NCI-H526 (cell line): ENCODE measurements at places on chromosomes 12 and 14.

DNA sequence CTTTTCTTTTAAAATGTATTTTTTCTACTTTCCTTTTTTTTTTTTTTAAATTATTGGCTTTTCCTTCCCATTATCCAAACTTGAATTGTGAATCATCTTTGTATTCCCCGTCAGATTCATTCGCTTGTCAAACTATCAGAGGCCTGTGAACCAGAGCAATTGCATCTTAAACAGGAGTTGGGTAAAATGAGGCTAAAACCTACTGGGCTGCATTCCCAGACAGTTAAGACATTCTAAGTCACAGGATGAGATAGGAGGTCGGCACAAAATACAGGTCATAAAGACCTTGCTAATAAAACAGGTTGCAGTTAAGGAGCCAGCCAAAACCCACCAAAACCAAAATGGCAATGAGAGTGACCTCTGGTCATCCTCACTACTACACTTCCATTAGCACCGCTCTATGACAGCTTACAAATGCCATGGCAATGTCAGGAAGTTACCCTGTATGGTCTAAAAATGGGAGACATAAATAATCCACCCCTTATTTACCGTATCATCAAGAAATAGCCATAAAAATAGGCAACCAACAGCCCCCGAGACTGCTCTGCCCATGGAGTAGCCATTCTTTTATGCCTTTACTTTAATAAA lies 19.9 kb downstream of the FUT8 start:
- DNase-seq: no peak

DNA sequence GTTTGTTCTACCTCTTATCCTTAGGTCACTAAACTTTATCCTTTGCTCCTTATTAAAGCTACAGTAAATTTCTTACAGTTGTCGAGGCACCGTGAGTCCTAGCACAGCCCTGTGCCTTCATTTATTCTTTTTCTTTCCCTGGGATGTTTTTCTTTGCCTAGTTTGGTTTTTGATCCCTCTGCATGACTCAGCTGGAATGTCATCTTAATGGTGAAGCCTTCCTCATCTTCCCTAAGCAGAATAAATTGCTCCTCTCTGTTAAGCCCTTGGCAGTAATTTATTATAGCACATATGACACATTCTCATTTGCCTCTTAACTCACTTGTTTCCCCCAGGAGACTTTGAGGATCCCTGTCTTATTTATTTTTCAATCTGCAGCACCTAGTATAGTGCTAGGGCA lies 16.6 kb downstream of the ACTR10 start:
- no peak for DNase-seq

DNA sequence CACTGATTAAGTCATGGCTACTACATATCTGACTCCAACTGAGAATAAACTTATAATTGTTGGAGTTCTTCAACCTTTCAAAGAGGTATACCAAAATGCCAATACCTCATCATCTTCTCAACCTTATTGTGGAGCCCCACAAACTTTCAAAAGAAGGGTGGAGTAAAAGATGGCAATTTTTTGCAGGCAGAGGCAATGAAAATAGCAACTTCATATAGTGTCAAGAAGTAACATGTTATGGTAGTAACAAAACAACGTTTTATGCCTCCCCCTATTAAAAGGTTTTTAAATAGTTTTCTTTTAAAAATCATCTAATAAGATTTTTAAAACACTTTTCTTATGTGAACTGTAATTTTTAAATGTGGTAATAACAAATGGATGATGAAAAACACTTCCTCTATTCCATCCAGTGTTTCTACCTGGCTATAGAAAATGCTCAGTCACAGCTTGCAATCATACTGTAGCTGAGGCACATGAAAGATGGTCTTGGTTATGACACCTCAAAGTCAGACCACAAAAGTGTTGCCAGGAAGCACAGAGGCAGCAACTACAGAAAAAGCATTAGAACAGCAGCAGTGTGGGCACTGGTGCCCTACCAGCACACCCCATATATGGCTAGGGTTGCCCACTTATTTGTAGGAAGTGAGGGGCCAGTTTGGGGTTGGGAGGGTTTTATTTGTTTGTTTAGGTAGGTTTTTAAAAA lies 7.0 kb downstream of the PPP1R12A start:
- no peak for DNase-seq

GRCh38 chr14:94125659-94126418 lies 3.6 kb downstream of the IFI27L2 start:
- no peak for DNase-seq

DNA sequence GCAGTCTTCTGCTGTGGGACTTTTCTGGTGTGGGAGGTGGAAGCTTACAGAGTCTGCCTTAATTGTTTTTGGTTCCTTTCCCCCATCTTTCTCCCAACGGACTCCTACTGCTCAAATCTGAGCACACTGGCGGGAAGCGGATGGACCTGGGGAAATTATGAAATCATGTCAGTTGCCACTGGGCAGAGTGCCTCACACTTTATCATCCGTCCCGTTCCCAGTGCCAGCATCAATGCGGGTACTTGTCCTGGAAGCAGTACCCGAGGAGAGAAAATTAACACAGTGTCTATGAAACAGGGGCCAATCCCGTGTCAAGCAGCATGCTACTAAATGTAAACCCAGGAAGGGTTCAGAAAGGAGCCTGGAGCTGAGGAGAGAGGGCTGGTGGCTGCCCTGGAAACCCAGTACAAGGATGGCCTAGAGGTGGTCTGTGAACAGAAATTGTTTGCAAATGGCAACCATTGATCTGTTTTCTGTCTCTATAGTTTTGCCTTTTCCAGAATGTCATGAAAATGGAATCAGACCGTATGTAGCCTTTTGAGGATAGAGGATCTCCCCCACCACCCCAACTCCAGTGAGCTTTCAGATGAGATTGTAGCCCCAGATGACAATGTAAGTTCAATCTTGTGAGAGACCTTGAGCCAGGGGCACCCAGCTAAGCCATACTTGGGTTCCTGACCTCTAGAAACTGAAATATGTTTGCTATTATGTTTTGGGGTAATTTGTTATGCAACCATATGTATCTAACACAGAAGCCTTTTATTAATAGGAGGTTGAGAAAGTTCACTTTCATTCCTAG lies 908 bp upstream of the CDKL1 start:
- peak; percentile 36 for DNase-seq

- DNase-seq: no peak
Measured at GRCh38 chr14:36973806-36974442, 198.5 kb downstream of the SLC25A21 start.

GRCh38 chr12:94204499-94205247 lies 56.3 kb downstream of the PLXNC1 start:
- DNase-seq: no peak

GRCh38 chr12:113900716-113901115 lies 65.4 kb downstream of the RBM19 start:
- no peak for DNase-seq

GRCh38 chr12:85509857-85510256 lies 229.8 kb downstream of the ALX1 start:
- DNase-seq: no peak

DNA sequence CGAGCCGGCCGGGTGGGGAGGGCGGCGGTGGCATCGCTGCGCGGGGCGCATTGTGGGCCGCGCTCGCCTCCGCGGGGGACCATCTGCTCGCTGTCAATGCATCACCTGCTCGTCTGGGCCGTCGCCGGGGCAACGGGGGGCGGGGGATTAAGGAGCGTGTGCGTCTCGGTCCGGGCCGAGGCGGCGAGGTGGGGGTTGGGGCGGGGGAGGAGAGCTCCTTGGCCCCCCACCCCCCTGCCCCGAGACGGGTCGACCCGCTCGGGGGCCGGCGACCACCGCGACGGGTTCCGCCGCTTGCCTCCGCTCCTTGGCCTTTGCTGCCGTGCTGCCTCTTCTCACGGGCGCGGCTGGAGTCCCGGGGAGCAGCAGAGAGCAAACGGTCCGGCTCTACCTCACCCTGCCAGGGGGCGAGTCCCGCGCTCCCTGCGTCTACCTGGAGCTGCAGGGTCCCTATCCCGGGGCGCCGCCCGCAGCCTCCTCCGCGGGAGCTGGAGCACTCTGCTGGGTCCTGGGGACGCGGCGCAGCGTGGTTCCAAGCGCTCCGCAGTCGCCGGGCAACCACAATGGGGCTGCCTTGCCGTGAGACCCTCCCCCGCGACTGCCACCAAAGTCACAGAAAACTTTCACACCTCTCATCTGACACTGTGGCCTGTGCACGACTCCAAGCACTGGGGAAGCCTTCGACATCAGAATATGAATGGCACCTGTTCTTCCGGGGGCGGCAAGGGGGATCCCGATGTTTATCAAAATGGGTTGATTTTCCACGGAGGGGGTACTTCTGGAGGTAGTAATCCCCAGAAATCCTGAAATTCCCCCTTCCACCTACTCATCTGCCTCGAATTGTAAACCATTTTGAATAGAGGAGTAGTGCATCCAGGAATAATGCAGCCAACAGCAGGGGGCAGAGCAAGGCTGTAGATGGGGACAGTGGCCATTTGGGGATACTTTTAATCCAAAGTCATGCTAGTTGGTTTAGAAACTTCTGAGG lies at the start of gene C12orf42:
Gene C12orf42 (minus strand): TSS at position 500 of the 988 bp plus-strand sequence. CDS start 17,542 bp downstream, outside the sequence.
- peak; percentile 36 for DNase-seq

DNA sequence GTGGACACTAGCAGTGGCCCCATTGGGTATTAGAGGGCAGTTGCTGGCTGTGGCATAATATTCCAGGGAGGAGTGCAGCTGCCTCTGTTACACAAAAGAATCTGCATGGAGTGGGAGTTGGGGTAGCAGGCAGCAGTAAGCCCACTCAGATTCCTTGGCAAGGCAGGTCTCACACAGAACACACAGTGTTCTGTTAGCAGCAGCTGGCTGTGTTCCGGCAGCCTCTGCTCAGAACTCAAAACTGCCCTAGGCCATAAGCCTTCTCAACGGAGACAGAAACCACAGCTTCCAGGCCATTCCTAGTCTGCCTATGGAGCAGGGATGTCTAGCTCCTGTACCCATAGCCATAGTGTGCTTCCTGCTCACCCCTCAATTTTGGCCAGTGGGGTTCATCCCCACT lies 1085.4 kb downstream of the SLC6A15 start:
- DNase-seq: no peak

DNA sequence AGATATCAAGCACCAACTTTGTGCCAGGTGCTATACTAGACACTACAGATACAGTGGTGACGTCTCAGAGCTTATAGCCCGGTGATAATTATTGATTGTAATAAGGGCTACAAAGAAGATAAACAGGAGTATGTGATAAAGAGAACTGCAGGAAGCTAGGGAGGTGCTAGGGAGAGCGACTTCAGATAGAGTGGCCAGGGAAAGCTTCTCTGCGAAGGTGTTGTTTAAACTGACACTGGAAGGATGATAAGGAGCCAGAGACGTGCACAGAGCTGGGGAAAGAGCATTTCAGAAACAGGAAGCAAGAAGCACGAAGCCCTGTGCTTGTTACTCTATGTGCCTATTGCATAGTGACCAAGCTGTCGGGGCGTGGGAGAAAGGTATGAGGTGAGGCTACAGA lies 48.1 kb upstream of the OTX2 start:
- DNase-seq: no peak

- DNase-seq: no peak
Measured at GRCh38 chr12:2941524-2941923, 17.7 kb upstream of the TEAD4 start.

- no peak for DNase-seq
Measured at GRCh38 chr12:46459111-46459510, 86.5 kb upstream of the SLC38A2 start.

DNA sequence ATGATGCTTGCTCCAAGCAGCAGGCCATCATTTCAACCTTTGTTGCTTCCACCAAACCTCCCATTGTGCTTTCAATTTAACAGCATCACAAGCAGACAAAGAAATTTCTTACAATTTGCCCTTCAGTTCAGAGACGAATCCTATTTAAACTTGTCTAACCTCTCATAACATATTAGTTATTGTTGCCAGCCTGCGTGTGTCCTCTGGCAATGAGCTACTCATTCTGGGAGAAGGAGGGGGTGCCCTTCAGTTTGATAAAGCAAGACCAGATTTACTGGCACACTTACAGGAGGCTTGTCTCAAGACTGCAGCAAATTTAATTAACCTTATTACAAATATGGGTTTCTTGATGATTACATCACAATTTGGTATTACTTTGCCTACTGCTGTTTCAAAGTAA lies 203.6 kb upstream of the SOX5 start:
- DNase-seq: no peak

GRCh38 chr12:89081719-89082369 lies 270.5 kb downstream of the DUSP6 start:
- no peak for DNase-seq
